Activated naive CD4-positive, alpha-beta T cell (primary cell): ENCODE measurements at places on chromosomes 11 and 22.

GRCh38 chr11:117978991-117979390 lies 7.2 kb upstream of the IL10RA start:
- DNase-seq = no peak

DNA sequence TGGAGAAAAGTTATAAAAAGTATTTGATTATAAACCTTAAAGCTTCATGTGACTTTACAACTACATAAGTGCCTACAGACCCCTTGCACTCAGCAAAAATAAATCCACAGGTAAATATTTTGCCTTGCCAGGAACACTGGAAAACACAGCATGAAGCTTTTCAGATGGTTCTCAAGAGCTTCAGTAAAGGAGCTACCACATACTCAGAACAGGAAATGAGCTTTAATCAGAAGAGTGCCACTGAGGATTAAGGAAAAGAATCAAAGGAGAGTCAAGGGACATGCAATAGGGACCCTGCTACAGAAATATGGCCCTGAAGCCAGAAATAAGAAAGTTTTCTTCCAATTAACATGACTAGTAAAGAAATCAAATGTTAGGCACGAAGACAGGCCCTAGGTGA lies 1.2 kb downstream of the CASP1 start:
- no peak for DNase-seq

DNA sequence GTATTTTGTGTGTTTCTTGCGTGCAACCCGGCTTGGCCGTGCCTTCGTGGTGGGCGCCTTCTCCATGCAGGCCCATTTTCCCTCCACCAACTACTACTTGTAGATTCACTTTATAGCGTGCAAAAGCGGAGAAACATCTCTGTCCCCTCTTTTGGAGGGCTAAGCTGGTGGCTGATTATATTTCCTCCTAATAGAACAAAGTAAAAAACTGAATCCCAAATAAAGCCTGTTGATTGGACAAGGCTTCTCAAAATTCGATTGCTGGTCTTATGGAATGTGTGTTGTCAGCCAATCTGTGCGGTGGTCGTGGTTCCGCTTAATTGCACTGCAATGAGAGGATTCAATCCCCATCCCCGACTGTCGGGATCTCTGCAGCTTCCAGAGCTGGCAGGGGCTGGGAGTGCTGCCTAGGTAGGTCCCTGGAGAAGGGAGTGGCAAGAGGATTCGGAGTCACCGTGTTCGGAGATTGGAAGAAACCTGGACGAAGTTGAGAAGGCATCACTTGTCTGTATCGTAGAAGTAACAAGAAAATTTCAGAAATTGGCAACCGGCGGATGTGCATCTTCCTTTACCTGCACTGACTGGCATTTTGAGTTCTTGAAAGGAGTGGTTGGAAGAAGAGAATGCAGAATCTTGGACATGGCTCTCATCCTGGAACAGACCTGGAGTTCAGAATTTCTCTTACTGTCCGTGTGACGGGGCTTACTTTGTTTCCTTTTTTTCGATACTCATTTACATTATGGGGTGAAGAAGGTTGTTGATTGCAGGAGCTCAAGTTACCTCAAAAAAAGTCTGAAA lies 1.1 kb downstream of the HMGXB4 start:
- no peak for DNase-seq

DNA sequence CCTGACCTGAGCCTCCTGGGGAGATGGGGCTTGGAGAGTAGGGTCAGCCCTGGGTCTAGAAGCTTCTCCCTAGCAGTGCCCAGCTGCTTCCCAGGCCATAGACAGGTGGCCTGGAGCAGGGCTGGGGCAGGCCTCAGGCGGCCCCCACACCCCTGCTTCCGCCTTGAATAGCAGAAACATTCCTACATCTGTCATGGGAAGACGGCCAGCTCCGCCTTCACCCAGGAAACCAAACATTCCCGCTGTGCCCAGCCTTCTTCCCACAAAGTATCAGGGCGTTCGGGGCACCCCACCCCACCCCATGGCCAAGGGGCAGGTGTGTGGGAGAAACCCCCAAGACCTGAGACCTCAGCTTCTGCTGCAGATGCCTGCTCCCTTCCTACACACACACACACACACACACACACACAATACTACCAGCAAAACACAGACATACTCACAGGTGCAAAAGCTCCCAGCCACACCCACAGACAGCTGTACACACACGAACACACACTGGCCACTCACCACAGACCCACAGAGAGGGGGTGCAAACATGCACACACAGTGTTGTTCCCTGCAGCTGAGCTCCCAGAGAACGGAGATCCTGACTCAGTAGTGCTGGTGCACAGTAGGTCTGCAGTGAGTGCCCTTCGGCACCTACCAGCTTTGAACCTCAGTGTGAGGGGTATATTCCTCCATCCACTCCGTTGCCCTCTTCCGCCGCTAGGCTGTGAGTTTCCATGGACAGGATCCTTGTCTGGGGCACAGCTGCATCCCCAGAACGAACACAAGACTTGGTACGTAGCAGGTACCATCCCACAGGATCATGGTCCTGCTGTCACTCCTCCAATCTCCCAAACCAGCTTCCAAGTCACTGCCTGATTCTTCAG lies 37.4 kb downstream of the PDGFB start:
- no peak for DNase-seq

DNA sequence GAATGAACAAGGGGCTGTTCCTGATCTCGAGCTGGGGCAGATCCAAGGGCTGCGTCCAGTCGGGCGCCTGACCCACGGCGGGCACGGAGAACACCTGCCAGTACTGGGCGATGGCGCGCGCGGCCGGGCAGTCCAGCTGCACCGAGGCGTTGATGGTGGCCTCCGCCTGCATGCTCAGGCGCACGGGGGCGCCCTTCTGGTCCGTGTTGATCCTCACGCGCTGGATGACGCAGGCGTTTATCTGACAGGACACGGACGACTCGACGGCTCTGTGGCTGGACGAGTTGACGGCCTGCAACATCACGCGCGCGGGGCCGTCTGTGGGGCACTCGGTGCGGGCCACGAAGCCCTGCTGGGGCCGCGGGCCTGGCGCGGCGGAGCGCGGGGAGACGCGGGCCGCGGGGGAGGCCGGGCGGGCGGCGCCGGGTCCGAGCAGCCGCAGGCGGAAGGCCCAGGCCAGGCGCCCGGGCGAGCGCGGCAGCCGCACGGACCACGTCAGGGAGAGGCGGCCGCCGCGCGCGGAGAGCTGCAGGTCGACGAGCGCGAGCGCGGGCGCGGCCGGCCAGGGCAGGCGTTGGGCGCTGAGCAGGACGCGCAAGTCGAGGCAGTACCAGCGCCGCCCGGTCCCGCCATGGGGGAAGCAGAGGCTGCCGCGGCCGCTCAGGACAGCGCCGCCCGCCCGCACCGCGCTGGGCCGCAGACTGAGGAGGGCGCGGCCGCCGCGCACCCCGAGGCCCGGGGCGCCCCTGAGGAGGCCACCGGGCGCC lies 511 bp downstream of the PKDREJ start:
- no peak for DNase-seq

GRCh38 chr11:71372693-71373657 lies 75.2 kb downstream of the DHCR7 start:
- no peak for DNase-seq
